ENCODE measurements at places on chromosomes 2 and 18. TPM values are rescaled to one million over a fixed set of nuclear protein-coding genes. Genes with fewer than 3 reads are reported as not detected.

- no peaks in the 10 kb centered on the region for H3K27me3 ChIP-seq
- H3K36me3 ChIP-seq: no peaks in the 10 kb centered on the region
- H3K4me1 ChIP-seq: no peaks in the 10 kb centered on the region
- no peak for DNase-seq
Measured at GRCh38 chr2:160583146-160583535, 89.5 kb upstream of the RBMS1 start.

DNA sequence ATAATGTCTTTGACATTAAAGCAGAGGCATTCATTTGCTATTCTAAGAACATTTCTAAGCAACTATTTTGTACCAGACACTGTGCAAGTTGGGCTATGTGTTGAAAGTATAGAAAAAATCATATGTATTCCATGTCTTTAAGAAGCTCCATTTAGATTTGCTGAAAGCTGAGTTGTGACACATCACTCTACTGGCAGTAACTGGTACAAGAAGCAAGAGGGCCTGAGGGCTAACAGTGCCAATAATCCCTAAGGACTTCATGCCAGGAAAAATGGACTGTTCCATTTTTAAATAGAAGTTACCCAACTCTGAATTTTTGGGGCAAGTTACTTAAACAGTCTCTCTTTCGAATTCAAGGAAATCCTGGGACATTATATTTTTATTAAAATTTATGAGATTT lies 178.7 kb downstream of the SRBD1 start:
- no peak overlapping the region for H3K27ac ChIP-seq
- no peak overlapping the region for H3K4me3 ChIP-seq
- peaks cover 23% of the 10 kb centered on the region for H3K36me3 ChIP-seq
- no peaks in the 10 kb centered on the region for H3K27me3 ChIP-seq
- DNase-seq: no peak

DNA sequence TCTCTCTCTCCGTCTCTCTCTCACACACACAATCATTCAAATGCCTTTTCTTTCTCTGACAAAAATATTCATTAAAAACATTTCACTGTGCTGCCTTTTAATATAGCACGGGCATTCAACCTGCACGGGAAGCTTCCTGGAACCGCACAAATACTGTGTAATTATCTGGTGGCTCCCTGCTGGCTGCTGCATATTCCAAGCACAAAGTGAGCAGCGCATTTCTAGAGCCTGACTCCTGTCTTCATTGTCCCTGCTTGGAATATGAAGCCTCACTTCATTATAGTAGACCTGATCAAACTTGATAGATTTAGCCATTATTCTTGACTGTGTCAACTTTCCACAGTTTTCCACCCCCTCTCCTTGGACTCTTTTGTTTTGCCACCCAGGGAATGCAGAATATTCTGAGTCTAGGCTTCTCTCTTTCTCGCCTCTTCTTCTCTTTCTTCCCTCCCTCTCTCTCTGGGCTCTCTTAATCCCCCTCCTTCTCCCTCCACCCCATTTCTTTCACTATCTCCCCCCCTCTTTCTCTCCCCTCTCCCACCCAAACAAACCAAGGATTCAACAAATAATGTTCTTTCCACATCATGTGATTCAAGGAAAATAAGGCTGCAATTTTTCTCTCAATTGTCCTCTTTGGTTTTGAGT lies 672.1 kb upstream of the FANCL start:
- H3K4me3 ChIP-seq: no peak overlapping the region
- H3K4me1 ChIP-seq: no peaks in the 10 kb centered on the region
- H3K36me3 ChIP-seq: no peaks in the 10 kb centered on the region
- no peak overlapping the region for H3K27ac ChIP-seq
- H3K27me3 ChIP-seq: no peaks in the 10 kb centered on the region

DNA sequence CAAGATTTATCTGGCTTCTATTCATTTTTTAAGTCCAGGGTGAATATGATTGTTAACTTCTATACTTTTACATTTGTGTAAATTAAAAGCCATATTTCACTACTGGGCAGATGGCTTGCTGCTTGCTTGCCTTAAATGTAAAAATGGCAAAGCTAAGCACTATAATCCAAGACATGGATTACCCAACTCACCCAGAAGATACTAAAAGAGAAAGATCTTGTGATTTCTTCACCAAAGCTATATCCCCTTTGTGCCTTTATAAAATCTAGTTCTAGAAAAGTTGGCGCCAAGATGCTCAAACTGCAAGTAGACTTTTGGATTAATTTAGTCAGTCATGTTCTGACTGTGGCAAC lies 48.7 kb upstream of the PKDCC start:
- H3K36me3 ChIP-seq: no peaks in the 10 kb centered on the region
- DNase-seq: no peak
- H3K27ac ChIP-seq: no peak overlapping the region
- H3K27me3 ChIP-seq: peaks cover 6% of the 10 kb centered on the region

DNA sequence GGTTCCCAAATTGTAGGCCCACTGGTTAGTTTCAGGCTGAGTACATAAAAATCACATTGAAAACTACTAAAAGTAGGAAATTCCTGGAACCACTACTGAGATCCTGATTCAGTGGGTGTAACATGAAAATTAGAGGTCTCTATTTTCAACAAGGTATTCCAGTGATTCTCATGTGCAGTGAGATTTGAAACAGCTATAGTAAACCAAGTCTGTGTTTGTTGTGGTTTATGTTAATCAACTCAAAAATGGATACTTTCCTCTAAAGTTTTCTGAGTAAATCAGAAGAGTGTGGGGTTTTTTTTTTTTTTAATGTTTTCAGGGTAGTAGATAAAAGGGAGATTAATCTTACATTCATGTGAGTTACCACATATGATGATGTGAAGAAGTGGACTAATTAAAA lies 42.4 kb upstream of the LIMS1 start:
- peaks cover 4% of the 10 kb centered on the region for H3K4me1 ChIP-seq
- H3K27me3 ChIP-seq: no peaks in the 10 kb centered on the region
- no peak for DNase-seq
- H3K36me3 ChIP-seq: peaks cover 31% of the 10 kb centered on the region
- no peak overlapping the region for H3K27ac ChIP-seq

DNA sequence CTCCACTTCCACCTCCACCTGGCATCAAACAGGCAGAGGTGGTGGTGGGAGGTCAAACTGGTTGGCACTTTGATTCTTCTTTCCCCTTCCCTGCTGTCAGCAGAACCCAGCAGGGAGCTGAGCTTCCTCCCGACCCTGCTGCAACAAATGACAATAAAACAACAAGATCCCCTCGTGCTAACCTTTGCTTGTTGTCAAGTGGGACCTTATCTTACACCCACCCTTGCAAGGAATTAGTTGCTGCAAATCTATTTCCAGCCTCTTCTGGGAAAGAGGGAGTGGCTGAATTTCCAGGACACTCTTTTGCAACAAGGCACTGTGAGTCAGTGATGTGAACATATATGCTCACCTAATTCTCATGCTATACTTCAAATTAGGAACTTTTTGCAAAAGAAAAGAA lies 655.1 kb downstream of the DSC3 start:
- H3K27ac ChIP-seq: no peak overlapping the region
- no peak overlapping the region for H3K4me3 ChIP-seq
- no peaks in the 10 kb centered on the region for H3K36me3 ChIP-seq
- DNase-seq: no peak
- H3K27me3 ChIP-seq: no peaks in the 10 kb centered on the region

GRCh38 chr2:64273524-64274398 lies 129.5 kb upstream of the PELI1 start:
- H3K27ac ChIP-seq: no peak overlapping the region
- peaks cover 21% of the 10 kb centered on the region for H3K4me1 ChIP-seq
- H3K27me3 ChIP-seq: no peaks in the 10 kb centered on the region
- H3K4me3 ChIP-seq: no peak overlapping the region
- DNase-seq: no peak

DNA sequence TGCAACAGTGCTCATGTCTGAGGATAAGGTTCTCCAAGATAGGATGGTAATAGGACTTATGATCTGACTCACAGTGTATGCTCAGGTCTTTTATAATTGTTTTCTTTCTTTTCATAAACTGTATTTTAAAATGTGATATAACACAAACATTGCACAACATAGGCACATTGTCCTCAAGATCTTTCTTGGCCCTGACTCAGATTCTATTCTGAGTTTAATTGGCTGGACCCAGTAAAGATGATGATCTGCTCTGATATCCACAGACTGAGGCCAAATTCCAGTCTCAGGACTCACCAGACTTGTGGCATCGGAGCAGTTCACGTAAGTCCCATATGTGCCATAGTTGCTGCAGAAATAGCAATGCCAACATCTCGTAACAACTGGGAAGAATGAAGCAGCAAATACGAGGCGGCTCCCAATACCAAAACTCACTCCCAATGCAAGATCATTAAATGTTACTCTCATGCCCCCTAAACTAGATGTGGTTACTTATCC lies 448.9 kb upstream of the SLC14A2 start:
- H3K4me1 ChIP-seq: peaks cover 15% of the 10 kb centered on the region
- no peak for DNase-seq
- H3K4me3 ChIP-seq: no peak overlapping the region

- peak; percentile 68 for DNase-seq
- H3K4me1 ChIP-seq: peaks cover 44% of the 10 kb centered on the region
- no peaks in the 10 kb centered on the region for H3K27me3 ChIP-seq
- peaks cover 15% of the 10 kb centered on the region for H3K36me3 ChIP-seq
- H3K27ac ChIP-seq: peak overlapping the region; percentile 18
Measured at GRCh38 chr2:241620419-241620769, 16.6 kb downstream of the THAP4 start.

DNA sequence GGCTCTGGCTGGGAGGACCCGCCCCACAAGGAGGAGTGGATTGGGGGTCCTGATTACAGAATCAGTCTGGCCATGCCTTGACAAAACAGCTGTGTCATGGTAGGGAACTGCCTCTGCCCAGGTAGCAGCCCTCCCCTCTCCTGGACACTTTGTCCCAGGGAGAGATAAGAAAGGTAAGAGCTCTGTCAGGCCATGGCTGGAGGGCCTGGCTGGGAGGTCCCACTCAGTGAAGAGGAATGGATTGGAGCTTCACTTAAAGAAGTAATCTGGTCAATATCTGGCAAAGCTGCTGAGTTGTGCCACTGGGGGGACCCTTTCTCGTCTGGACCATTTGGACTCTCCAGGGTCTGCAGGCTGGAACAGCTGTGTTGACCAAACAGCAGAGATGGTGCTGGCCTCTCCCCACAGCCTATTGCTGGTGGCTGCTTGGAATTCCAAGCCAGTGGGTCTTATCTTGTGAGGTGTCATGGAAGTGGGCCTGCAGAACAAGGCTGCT lies 75.4 kb downstream of the EPC2 start:
- H3K36me3 ChIP-seq: peaks cover 40% of the 10 kb centered on the region
- no peaks in the 10 kb centered on the region for H3K27me3 ChIP-seq
- H3K4me1 ChIP-seq: peaks cover 30% of the 10 kb centered on the region
- DNase-seq: no peak
- H3K27ac ChIP-seq: no peak overlapping the region
- H3K4me3 ChIP-seq: no peak overlapping the region

DNA sequence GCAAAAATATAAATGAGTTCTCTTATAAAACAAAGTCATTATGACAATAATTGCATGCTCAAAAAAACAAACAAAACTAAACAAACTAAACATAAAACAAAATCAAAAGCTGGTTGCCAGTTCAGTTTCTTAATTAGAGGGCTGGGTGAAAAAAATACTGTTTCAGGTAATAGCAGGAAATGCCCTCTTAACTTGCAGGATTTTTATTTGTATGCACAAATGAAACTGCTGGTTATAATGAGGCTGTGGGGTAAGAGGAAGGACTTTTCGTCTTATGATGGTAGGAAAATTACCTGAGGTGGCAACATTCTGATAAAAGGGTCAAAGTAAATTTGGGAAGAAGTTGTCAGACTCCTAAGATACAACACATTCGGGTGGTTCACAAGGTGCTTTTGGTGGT lies 21.5 kb upstream of the CDKL4 start:
- no peak overlapping the region for H3K4me3 ChIP-seq
- DNase-seq: no peak
- H3K36me3 ChIP-seq: peaks cover 11% of the 10 kb centered on the region
- H3K27me3 ChIP-seq: no peaks in the 10 kb centered on the region
- H3K4me1 ChIP-seq: peaks cover 30% of the 10 kb centered on the region

- no peaks in the 10 kb centered on the region for H3K4me1 ChIP-seq
- no peak overlapping the region for H3K4me3 ChIP-seq
- H3K27ac ChIP-seq: no peak overlapping the region
- H3K36me3 ChIP-seq: no peaks in the 10 kb centered on the region
Measured at GRCh38 chr18:68498185-68498584, 216.7 kb downstream of the TMX3 start.

GRCh38 chr18:46711444-46711863 lies 45.4 kb downstream of the ST8SIA5 start:
- H3K27ac ChIP-seq: no peak overlapping the region
- no peaks in the 10 kb centered on the region for H3K27me3 ChIP-seq
- H3K4me1 ChIP-seq: no peaks in the 10 kb centered on the region
- H3K4me3 ChIP-seq: no peak overlapping the region

DNA sequence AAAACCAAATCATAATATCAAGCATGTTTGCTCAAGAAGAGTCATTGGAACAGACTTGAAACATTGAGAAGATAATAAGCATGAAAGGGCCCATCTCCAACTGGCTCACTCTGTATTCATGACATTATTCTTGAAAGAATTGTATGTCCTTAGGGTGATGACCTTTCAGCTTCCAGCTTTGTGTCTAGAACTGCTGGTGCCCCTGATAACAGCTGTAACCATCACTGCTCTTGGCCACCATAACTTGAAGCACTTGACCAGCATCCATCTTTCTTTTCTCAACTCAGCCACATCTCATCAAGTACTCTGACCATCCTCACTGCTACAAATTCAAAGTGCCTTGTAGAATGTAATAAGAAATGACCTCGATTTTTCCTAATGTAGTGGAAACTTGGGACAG lies 289.9 kb downstream of the SLC8A1 start:
- H3K27me3 ChIP-seq: no peaks in the 10 kb centered on the region
- no peaks in the 10 kb centered on the region for H3K4me1 ChIP-seq
- DNase-seq: no peak
- no peaks in the 10 kb centered on the region for H3K36me3 ChIP-seq

- H3K36me3 ChIP-seq: no peaks in the 10 kb centered on the region
- no peak for DNase-seq
- H3K4me1 ChIP-seq: no peaks in the 10 kb centered on the region
- no peaks in the 10 kb centered on the region for H3K27me3 ChIP-seq
- H3K27ac ChIP-seq: no peak overlapping the region
Measured at GRCh38 chr18:22447792-22448191, 30.1 kb upstream of the CTAGE1 start.

GRCh38 chr2:126781206-126781605 lies 117.5 kb upstream of the TEX51 start:
- H3K27ac ChIP-seq: no peak overlapping the region
- peaks cover 12% of the 10 kb centered on the region for H3K27me3 ChIP-seq
- DNase-seq: no peak
- peaks cover 5% of the 10 kb centered on the region for H3K4me1 ChIP-seq
- no peak overlapping the region for H3K4me3 ChIP-seq

DNA sequence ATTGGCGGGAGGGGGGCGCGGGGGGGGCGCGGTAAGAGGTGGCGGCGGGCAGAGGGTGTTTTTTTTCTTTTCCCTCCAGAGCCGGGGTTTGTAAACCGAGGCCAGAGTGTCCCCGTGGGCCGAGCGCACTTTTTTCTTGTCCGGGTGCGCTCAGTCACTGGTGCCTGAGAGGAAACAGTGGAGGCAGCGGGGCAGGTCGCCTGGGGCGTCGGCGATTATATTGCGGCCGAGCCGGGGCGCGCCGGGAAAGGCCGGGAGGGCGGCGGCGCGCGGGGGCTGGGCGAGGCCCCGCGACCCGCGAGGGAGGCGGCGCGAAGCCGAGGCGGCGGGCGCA lies 275 bp downstream of the HOXD8 start:
- peaks cover 10% of the 10 kb centered on the region for H3K4me1 ChIP-seq
- no peak overlapping the region for H3K27ac ChIP-seq
- H3K27me3 ChIP-seq: peaks cover 89% of the 10 kb centered on the region
- H3K36me3 ChIP-seq: peaks cover 4% of the 10 kb centered on the region
- no peak overlapping the region for H3K4me3 ChIP-seq
- no peak for DNase-seq

EML6 gene
- total RNA-seq: 1.5 TPM

CTIF gene
- total RNA-seq: 5.9 TPM

KLF11 gene
- total RNA-seq: 11.0 TPM

ANKAR gene
- 4.8 TPM for total RNA-seq

TIMM21 gene
- total RNA-seq: 37.4 TPM

Data from activated CD8-positive, alpha-beta memory T cell treated with anti-CD3 and anti-CD28 coated beads, Interleukin-2, amount 10 ng/mL, durations not matched to agents 7 days and 5 days (primary cell).